ENCODE measurements at places on chromosomes 11 and 22. TPM values are rescaled to one million over a fixed set of nuclear protein-coding genes. Genes with fewer than 3 reads are reported as not detected.

GRCh38 chr22:43832393-43833265 is 20.5 kb upstream of the EFCAB6 start:
- no peak for DNase-seq

DNA sequence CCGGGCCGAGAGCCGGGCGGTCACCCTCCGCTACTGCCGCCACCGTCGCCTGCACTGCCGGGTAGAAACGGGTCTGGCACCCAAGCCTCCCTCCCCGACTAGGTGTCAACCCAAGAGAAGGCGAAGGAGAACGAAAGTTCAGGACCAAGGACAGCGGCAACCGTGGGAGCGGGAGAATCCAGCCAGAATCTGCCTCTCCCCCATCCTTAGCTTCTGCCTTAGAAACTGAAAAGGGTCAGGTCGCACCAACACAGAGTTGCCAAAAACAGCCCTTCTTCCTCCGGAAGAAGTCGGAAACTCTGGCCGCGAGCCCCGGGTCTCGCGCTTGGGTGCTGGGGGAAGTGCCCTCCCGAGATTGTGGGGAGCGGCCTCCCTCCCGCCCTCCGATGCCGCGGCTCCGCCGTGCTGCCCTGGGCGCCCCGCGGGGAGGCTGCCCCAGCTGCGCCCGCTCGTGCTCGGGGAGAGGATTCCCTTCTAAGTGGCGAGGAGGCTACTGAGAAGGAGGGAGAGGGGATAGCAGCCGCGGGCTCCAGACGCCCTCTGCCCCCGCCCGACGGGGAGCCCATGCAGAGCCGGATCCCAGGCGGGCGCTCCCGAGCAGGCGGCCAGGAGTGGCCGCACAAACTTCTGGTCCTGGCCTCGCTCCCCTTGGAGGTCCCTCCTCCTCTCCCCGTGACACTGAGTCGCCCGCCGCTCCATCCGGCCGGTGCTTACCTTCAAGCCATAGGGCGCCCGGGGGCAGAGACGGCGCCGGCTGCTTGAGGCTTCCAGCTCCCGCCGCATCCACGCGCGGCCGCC is 637 bp downstream of the DRD2 start:
- peak; percentile 55 for DNase-seq

DNA sequence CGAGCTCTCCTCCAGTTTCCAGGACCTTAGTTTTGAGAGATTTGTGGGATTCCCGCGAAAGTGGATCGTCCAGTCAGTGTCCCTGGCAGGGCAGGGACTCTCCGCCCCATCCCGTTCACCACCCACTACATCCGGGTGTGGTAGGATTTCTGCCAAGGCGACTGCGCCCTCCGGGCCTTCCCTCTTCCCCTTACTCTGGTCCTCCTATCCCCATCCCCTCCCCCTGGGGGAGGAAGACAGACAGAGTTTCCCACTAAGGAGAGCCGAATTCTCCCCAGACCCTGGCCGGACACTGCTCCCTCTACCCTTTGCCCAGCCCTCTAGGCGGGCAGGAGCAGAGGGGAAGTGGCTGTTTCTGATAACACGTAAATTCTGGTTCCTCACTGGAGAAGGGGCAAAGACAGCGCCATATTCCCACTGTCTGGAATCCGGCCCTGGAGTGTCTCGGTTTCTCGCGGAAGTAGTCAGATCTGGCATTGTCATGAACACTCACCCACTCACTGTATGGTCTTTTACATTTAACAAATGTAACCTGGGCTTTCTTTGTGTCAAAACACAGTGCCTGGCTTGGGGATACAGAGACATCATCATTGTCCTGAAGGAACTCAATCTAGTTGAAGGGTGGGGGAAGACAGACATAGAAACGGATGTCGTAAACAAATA is 1.1 kb upstream of the NECTIN1 start:
- peak; percentile 54 for DNase-seq

DNA sequence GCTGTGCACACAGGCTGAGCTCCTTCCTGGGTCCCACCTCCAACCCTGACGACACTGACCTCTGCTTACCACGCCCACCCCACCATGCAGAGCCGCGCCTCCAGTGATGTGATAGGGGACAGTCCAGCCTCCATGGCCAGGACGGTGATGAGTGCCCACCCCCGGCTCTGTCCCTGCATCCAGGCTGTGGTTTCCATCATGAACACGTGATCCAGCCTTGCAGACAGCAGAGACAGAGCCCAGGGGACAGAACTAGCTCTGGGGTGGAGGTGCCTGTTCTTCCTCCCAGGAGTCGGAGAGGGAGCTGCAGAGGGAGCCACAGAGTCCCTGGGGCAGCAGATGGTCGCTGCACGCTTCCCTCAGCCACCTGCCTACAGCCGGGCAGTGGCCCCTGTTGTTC is 42.6 kb upstream of the IGSF9B start:
- DNase-seq = no peak

Gene IGSF9B
- 5.6 TPM for total RNA-seq

Gene POLR3H
- 32.5 TPM for total RNA-seq

Gene PGR
- not detected for total RNA-seq

Gene UPB1
- not detected for total RNA-seq

Gene ANGPTL5
- total RNA-seq = not detected

Measured in HT-29 (cell line).